ENCODE measurements at places on chromosomes 5 and 9. TPM values are rescaled to one million over a fixed set of nuclear protein-coding genes. Genes with fewer than 3 reads are reported as not detected.

DMGDH gene
- polyA plus RNA-seq = 3.7 TPM

WDR38 gene
- polyA plus RNA-seq = not detected

GPRIN1 gene
- 0.36 TPM for polyA plus RNA-seq

RNF38 gene
- polyA plus RNA-seq = 17.8 TPM

SEMA6A gene
- polyA plus RNA-seq = 6.0 TPM

KCNV2 gene
- not detected for polyA plus RNA-seq

RETREG1 gene
- 12.6 TPM for polyA plus RNA-seq

ZFAND5 gene
- 205 TPM for polyA plus RNA-seq

S1PR3 gene
- polyA plus RNA-seq = 23.7 TPM

PNPLA7 gene
- polyA plus RNA-seq = 22.3 TPM

SH3PXD2B gene
- 9.6 TPM for polyA plus RNA-seq

BRINP1 gene
- polyA plus RNA-seq = not detected

All from adipose tissue (tissue), 3 donors.